ENCODE measurements at places on chromosomes 1 and 21. TPM values are rescaled to one million over a fixed set of nuclear protein-coding genes. Genes with fewer than 3 reads are reported as not detected.

DNA sequence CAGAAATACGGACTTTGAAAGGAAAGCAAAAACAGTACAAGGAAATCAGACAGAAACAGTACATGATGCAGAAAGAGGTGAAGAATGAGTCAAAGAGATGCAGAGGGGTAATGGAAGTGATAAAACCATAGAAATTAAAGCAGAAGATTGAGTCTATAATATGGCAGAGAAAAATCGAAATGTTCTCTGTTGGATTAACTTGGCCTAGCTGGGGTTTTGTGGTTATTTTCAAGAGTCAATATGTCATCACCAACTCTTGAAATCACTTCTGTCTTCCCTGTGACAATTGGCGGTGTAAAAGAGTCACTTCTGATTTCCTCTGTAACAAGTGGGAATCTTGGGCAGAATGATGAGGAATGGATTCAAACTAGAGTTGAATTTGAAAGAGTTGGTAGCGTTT lies 7.4 kb downstream of the YTHDF2 start:
- no peaks in the 10 kb centered on the region for H3K27me3 ChIP-seq
- H3K4me3 ChIP-seq: no peak overlapping the region
- DNase-seq: no peak

GRCh38 chr1:245837718-245838117 lies 669.4 kb downstream of the SMYD3 start:
- no peak overlapping the region for H3K4me3 ChIP-seq
- H3K27ac ChIP-seq: no peak overlapping the region
- H3K27me3 ChIP-seq: no peaks in the 10 kb centered on the region

DNA sequence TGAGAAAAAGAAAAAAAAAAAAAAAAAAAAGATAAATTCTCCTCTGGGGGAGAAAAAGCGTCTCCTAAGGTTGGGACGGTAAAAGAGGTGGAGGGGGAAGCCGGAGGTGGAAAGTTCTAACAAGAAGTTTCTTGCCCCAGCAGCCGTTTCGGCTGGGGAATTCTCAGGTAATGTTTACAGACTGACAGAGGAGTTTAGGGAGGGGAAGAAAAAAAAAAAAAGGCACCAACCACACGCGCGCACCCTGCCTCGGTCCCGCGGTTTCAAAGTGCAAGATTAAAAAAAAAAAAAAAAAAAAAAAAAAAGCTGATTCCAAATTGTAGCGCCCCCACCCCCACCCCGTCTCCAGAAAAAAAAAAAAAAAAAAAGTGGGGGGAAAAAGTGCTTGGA lies 504 bp downstream of the DHRS3 start:
- no peaks in the 10 kb centered on the region for H3K27me3 ChIP-seq
- peak overlapping the region; percentile 98 for H3K27ac ChIP-seq
- peaks cover 3% of the 10 kb centered on the region for H3K36me3 ChIP-seq
- DNase-seq: peak; percentile 78

DNA sequence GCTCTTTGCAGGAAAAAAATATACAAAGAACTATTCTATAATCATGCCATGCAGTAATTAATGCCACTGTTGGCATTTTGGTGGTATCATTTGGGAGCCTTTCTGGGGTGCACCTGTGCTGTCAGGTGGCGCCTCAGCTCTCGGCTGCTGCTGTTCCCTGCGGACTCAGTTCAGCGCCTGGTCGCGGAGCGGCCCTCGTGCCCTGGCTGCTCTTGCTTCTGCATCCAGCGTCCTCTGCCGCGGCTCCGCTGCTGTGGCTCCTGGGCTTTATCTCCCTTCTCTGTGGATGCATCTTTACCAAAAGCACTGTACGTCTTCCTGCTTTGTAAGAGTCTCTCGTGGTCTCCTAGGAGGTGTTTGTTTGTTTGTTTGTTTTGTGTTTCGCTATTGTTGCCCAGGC lies 35.1 kb upstream of the PWP2 start:
- DNase-seq: no peak
- H3K4me1 ChIP-seq: no peaks in the 10 kb centered on the region
- no peak overlapping the region for H3K4me3 ChIP-seq
- no peaks in the 10 kb centered on the region for H3K27me3 ChIP-seq
- H3K27ac ChIP-seq: no peak overlapping the region

- H3K4me3 ChIP-seq: peak overlapping the region; percentile 37
- H3K27me3 ChIP-seq: no peaks in the 10 kb centered on the region
- no peaks in the 10 kb centered on the region for H3K36me3 ChIP-seq
- DNase-seq: peak; percentile 83
Observed at GRCh38 chr1:112390775-112391602, 5.0 kb upstream of the CTTNBP2NL start.

- H3K4me1 ChIP-seq: no peaks in the 10 kb centered on the region
- DNase-seq: no peak
- no peak overlapping the region for H3K27ac ChIP-seq
- no peak overlapping the region for H3K4me3 ChIP-seq
- no peaks in the 10 kb centered on the region for H3K27me3 ChIP-seq
Observed at GRCh38 chr1:75632350-75632949, 21.5 kb upstream of the SLC44A5 start.

- H3K4me1 ChIP-seq: peaks cover 3% of the 10 kb centered on the region
- no peak overlapping the region for H3K4me3 ChIP-seq
- no peak for DNase-seq
- no peak overlapping the region for H3K27ac ChIP-seq
Observed at GRCh38 chr1:168752171-168752832, 23.3 kb upstream of the DPT start.

DNA sequence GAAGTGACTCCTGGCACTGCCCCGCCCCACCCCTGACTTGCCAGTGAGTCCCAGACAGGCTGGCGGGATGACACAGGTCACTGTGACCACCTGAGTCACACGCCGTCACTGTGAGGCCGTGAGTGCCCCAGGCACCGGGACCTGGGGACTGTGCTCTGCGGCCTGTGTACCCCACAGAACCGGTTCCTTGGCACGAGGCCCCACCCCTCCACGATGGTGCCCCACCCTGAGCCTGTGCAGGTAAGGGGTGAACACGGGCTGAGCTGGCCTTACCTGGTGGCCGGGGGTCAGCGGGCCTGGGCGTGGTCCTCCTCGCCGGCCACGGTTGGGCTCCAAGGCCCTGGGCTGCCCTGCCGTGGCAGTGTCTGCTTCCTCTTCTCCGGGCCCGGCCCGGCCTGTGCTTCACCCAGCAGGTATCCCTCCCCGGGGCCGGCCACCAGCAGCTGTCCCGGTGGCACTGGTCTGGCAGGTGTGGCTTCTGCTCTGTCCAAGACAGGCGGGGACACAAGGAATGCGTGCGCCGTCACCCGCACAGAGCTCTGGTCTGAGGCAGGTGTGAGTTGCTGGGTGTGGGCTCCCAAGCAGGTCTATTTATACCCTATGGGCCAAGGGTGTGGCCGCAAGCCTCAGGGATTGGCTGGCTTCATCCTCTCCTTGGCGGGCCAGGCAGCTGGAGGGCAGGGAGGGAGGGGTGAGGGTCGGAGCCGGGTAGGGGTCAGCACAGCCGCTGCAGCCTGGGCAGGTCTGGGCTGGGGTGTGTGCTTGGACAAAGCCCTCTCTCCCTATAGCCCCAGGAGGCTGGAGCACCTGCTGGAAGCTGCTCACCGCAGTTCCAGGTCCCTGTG lies at the start of gene RNF223:
Gene RNF223, minus strand, starts transcription at position 564 of the 845 bp plus-strand sequence. CDS start 1,740 bp downstream, outside the sequence.
- H3K36me3 ChIP-seq: no peaks in the 10 kb centered on the region
- DNase-seq: peak; percentile 69
- H3K4me1 ChIP-seq: no peaks in the 10 kb centered on the region
- no peaks in the 10 kb centered on the region for H3K27me3 ChIP-seq

DNA sequence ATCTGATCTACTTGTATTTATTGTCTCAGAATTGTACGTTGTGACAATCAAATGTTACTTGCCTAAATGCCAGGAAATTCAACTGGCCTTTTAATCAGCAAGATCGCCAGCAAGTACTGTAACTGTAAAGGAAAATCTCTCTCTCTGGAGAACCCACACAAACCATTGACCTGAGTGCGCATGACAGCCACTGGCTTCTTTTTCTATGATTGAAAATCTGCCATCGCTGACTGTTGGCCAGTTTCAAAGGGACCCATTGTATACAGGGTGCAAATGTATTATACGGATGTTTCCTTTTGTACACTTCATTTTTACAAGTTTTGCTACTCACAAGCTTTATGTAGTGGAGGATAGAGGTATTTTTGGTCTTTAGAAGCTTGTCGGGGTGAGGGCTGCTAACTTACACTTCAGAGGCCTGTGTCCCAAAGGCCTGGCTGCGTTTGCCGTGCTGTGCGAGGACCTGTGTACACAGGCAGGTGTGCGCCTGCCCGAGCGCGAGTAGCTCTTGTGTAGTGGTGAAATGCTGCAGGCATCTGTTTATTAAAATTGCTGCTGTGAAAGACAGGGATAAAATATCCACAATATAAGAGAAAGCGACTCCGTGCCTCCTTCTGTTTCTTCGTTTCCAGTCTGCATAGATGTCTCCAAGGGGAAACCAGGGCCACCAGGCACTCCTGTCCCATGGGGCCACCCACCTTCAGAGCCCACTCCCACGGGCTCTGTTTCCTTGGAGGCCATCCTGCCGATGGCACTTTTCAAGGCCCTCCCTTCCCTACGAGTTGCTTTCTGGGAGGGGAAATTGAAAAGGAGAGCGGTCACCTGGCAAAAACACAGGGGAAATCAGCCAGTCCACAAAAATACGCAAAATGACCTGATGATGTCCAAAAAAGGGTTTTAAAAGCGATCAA lies 25.3 kb upstream of the TRAPPC10 start:
- H3K4me3 ChIP-seq: no peak overlapping the region
- no peaks in the 10 kb centered on the region for H3K27me3 ChIP-seq

- no peaks in the 10 kb centered on the region for H3K27me3 ChIP-seq
- H3K27ac ChIP-seq: no peak overlapping the region
- no peak overlapping the region for H3K4me3 ChIP-seq
- DNase-seq: no peak
Observed at GRCh38 chr1:242827538-242827937, 303.0 kb upstream of the PLD5 start.

GRCh38 chr1:93807311-93807930 lies 71.6 kb downstream of the DNTTIP2 start:
- no peaks in the 10 kb centered on the region for H3K36me3 ChIP-seq
- H3K4me1 ChIP-seq: no peaks in the 10 kb centered on the region
- H3K27ac ChIP-seq: no peak overlapping the region

GRCh38 chr21:29145354-29145782 lies 14.9 kb downstream of the MAP3K7CL start:
- H3K4me1 ChIP-seq: no peaks in the 10 kb centered on the region
- H3K36me3 ChIP-seq: no peaks in the 10 kb centered on the region
- no peak for DNase-seq
- H3K4me3 ChIP-seq: no peak overlapping the region
- peak overlapping the region; percentile 25 for H3K27ac ChIP-seq
- H3K27me3 ChIP-seq: no peaks in the 10 kb centered on the region

DNA sequence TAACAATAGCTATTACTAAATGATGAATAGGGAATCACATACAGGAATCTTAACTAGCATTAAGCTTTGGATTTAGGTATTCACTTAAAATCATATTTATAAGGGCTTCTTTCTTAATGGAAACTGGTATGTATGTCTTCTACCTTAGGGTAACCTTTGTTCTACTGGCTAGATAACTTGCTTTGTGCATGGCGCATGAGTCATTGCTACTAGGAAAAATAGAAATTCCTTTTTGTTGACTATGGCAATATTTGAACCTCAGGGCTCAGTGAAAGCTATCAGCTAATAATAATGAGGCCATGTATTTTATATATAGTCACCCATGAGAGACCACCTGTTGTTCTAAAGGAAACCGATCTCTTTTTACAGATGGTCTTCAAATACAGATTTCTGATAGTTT lies 72.5 kb downstream of the RPS6KC1 start:
- DNase-seq: no peak
- H3K27ac ChIP-seq: no peak overlapping the region
- H3K27me3 ChIP-seq: no peaks in the 10 kb centered on the region

- DNase-seq: peak; percentile 82
- no peak overlapping the region for H3K4me3 ChIP-seq
- H3K4me1 ChIP-seq: peaks cover 7% of the 10 kb centered on the region
- H3K27me3 ChIP-seq: no peaks in the 10 kb centered on the region
Observed at GRCh38 chr1:206912445-206913095, 9.2 kb downstream of the FCMR start.

DNA sequence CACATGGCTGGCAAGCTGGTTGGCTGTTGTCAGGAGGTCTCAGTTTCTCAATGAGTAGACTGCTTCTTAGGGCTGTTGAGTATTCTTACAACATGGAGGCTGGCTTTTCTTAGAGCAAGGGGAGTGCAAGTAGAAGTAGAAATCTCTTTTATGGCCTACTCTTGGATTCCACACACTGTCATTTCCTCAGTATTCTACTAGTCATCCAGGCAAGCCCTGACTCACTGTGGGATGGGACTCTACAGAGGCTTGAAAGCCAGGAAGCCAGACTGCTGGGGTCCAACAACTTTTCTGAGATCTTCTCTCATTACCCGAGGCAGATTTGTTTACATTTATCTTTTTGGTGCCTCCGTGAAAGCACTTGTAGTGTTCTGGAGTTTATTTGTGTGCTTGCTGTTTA lies 196.2 kb upstream of the APP start:
- no peaks in the 10 kb centered on the region for H3K27me3 ChIP-seq
- H3K27ac ChIP-seq: no peak overlapping the region
- no peak overlapping the region for H3K4me3 ChIP-seq
- DNase-seq: no peak
- H3K4me1 ChIP-seq: no peaks in the 10 kb centered on the region

GRCh38 chr1:200670242-200671118 lies 773 bp upstream of the DDX59 start:
- H3K4me1 ChIP-seq: peaks cover 11% of the 10 kb centered on the region
- peak overlapping the region; percentile 69 for H3K4me3 ChIP-seq
- no peaks in the 10 kb centered on the region for H3K36me3 ChIP-seq
- H3K27me3 ChIP-seq: no peaks in the 10 kb centered on the region

- no peak overlapping the region for H3K4me3 ChIP-seq
- H3K27me3 ChIP-seq: no peaks in the 10 kb centered on the region
Observed at GRCh38 chr1:63810936-63811469, 37.2 kb downstream of the ROR1 start.

DNA sequence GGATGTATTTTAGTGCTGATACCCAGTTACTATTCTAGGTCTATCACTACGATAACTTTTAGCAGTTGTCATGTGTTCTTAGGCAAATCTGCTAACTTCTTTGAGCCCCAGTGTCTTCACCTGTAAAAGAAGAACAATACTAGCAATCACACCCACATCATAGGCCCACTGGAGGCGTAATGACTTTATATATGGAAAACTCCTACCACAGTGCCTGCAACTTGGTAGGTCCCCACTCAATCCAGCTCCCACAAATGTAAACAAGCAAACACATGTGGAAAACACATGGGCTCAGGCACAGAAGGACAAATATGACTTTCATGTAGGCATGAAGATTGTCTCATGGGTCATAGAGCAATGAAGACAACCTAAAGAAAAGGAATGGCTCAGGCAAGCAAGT lies 115.8 kb downstream of the TBX19 start:
- H3K27me3 ChIP-seq: no peaks in the 10 kb centered on the region
- no peak overlapping the region for H3K4me3 ChIP-seq
- H3K4me1 ChIP-seq: no peaks in the 10 kb centered on the region
- H3K27ac ChIP-seq: no peak overlapping the region

The RNF223 gene
- 0.05 TPM for polyA plus RNA-seq

The OR6K3 gene
- not detected for polyA plus RNA-seq

The C1orf116 gene
- 9.4 TPM for polyA plus RNA-seq

The KRTAP12-2 gene
- not detected for polyA plus RNA-seq

The MTR gene
- polyA plus RNA-seq: 8.1 TPM

The GGPS1 gene
- 9.7 TPM for polyA plus RNA-seq

The NTNG1 gene
- 0.23 TPM for polyA plus RNA-seq
